NCI-H1417 (cell line): ENCODE measurements at places on chromosomes 3 and 15.

GRCh38 chr3:139988472-139989156, 53.6 kb downstream of the CLSTN2 start:
- DNase-seq = no peak

DNA sequence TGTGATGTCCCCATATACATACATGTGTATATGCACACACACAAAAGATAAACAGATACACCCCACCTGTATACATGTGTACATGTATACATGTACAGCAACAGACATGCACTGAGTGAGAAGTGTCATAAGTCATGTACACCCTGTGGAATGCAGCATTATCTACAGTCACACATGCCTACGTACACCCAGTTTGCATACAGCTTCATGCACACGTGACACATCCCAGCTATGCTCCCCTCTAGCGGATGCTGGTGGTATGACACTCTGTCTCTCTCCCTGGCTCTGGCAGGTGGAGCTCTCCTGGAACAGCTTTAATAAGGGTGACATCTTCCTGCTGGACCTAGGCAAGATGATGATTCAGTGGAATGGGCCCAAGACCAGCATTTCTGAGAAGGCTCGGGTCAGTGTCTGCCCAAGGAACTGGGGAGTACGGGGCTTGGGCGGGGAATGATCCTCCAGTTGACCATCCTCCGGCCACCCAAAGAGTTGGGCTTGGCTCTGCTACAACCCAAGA, 6.3 kb downstream of the VILL start:
- peak; percentile 67 for DNase-seq

- no peak for DNase-seq
Measured at GRCh38 chr15:60869851-60870250, 359.3 kb downstream of the RORA start.

DNA sequence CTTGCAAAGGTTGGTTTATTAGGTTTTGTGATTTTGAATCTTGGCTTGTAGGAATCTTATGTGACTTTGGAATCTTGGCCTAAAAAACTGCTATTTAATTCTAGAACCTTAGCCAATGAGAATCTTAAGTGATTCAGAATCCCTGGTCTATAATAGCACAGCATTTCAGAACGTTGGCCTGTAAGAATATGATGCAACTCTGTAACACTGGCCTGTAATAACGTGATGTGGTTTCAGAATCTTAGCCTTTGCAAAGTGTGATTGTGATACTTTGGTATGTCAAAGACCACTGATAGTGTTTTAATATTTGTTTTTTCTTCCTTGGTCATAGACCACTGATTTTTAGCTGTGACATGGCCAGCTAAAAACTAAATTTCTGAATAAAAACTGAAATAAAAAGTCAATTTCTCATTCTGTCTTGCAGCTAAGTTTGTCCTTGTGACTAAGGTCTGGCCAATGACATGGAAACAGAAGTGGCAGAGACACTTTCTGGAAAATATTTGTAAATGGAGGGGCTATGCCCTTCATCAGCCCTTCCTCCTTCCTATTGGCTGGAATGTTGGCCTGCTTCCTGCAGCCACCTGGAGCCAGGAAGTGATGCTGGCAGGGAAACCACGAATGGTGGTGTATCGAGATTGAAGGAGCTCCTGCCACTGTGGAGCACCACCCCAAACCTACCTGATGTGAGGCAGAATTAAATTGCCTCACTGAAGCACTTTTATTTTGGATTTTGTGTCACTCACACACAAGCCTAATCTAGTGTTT, 42.3 kb upstream of the CORO2B start:
- DNase-seq = no peak

DNA sequence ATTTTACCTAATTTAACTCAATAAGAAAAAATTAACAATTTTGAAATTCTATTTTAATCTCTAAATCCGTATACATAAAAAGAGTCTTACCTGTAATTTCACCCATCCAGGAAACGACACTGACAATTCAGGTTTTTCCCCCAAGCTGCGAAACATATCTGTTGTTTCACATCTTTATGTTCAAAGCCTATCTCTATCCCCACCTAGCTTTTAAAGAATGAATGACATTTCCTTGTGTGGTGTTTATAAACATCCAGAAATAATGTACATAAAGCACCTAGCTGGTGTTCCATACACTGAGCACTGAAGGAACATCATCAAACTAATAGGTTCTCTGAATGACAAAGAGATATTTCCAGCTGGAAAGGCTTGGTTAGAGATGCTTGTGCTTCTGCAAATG, 867.8 kb downstream of the SQOR start:
- DNase-seq = no peak

DNA sequence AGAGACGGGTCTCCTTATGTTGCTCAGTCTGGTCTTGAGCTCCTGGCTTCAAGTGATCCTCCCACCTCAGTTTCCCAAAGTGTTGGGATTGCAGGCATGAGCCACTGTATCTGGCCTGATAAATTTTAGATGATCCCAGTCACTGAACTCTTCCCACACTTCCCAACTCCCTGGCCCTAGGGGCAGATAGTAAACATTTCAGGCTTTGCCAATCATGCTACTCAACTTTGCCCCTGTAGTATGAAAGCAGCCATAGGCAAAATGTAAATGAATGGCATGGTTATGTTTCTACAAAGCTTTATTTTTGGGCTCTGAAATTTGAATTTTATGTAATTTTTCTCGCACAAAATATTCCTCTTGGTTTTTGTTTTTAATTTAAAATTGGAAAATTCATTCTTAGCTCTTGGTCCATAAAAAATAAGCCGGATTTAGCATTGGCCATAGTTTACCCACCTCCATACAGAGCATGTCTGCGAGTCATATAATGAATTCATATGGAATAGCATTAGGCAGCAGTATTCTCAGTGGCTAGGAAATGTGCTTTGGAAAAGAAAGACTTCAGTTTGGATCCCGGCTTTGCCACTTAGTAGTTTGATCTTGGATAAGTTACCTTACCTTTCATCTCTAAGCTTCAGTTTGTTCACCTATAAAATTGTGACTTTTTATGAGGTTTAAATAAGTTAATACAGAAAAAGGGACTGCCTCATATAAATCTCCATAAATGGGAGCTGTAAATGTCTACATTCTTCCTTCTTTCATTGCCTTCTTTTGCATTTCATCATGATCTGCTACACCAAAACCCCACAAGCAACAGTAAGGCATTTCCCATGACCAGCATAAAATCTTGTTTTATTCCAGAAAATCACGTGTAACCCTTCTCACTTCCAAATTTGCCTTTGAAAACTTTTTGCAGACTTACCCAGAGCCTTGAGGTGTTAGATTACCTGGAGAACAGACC, 360.3 kb upstream of the TPM1 start:
- DNase-seq = no peak

- DNase-seq = no peak
Measured at GRCh38 chr3:153448151-153448829, 286.3 kb downstream of the RAP2B start.

DNA sequence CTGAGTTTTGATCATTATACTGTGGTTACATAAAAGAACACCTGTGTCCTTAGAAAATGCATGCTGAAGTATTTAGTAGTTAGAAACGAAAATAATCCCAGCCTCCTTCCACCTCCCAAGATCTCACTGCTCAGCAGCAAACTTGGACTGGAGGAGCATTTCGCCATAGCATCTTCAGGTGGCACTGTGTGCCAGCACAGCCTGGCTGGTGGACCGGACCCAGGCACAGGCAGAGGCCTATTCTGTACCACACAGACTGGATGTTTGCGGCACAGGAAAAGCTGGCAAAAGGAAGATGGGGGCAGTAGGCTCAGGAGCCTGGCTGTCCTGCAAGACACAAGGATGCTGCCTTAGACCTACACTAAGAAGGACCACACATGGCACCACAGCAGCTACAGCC, 10.2 kb downstream of the STIMATE start:
- DNase-seq = no peak

DNA sequence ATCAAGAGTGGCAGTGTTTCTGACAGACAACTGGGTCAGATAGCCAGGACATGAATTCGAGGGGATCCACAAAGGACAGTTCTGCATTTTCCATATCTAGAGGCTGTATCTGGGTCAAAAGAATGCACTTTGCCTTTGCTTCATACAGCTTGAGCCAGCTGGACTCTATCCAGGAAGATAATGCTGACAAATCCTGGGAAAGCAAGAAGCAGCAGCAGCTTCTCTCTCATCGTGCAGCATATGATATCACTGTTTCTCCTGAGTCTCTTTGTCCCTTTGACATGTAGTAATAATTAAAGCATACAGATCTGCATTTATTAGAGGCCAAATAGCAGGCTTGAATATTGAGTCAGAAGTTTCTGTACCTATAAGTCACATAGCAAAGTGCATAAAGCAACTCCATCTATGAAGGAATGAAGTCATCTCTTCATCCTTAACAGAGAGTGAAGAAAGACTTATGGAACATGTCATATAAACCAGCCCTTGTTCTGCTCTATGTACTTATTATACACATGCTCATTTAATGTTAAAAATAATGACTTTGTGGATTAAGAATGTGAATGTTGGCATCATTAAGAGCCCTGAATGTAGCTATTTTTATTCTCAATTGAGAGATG, 236.8 kb upstream of the GBE1 start:
- DNase-seq = no peak

GRCh38 chr3:173653781-173654180, 256.2 kb downstream of the NLGN1 start:
- no peak for DNase-seq

GRCh38 chr15:43513550-43513949, 3.9 kb upstream of the MAP1A start:
- no peak for DNase-seq

- DNase-seq = no peak
Measured at GRCh38 chr3:164416491-164417222, 661.6 kb downstream of the SI start.
